ENCODE measurements at places on chromosomes 2 and 18. TPM values are rescaled to one million over a fixed set of nuclear protein-coding genes. Genes with fewer than 3 reads are reported as not detected.

MARCO gene
- not detected for polyA plus RNA-seq

VIL1 gene
- 0.47 TPM for polyA plus RNA-seq

STPG4 gene
- 0.24 TPM for polyA plus RNA-seq

MOGAT1 gene
- polyA plus RNA-seq, result not detected

PAPOLG gene
- 8.9 TPM for polyA plus RNA-seq

BAZ2B gene
- 13.2 TPM for polyA plus RNA-seq

ATOH8 gene
- polyA plus RNA-seq, result not detected

STON1 gene
- polyA plus RNA-seq, result not detected

AMMECR1L gene
- polyA plus RNA-seq, result 4.2 TPM

LCT gene
- not detected for polyA plus RNA-seq

CIAO1 gene
- 92.2 TPM for polyA plus RNA-seq

CIB4 gene
- polyA plus RNA-seq, result not detected

DNA sequence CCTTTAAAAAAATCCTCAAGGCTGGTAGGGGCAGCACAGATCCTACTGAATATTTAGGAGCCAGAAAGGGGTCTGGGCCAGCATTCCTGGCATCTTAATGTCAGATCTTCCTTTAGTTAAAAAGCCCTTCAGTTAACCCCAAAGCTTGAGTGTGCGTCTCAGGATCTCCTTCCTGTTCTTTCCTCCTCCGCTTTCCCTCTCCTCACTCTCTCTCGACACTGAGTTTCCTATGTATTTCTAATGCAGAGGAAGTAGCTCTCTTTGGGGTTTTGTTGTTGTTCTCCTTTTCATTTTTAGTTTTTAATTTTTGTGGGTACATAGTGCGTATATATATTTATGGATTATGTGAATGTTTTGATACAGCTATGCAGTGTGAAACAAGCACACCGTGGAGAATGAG is 109.9 kb upstream of the COPS8 start:
- DNase-seq, result no peak

DNA sequence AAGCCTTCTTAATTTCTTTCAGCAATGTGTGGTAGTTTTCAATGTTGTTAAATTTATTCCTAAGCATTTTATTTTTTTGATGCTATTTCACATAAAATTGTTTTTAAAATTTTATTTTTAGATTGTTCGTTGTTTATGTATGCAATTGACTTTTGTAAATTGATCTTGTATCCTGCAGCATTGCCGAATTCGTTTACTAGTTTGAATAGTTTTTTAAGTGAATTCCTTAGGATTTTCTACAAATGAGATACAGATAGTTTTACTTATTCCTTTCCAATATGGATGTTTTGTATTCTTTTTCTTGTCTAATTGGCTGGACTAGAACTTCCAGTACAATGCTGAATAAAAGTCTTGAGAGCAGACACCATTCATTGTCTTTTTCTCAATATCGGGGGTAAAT is 55.6 kb downstream of the QPCT start:
- DNase-seq, result no peak

GRCh38 chr2:59181347-59181746 is 940.2 kb upstream of the FANCL start:
- DNase-seq, result no peak

- peak; percentile 51 for DNase-seq
These were observed 59.0 kb upstream of the LDLRAD4 start for GRCh38 chr18:13159579-13159978.

DNA sequence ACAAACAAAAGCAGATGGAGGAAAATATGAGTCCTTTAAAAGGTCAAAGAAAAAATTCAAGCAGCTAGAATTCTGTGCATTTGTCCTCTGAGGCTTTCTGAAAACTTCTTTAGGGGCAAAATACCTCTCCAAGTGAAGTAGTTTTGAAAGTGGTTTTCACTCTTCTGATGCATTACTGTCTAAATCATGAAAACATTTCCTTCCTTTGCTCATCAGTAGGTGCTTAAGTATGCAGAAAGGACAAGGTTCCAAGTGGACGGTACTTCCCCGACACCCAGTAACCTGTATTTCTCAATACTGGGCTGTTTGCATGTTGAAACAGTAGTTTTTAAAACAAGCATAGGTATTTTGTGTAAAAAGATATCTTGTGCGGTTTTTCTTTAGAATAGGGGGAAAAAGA is 189.1 kb upstream of the ERBB4 start:
- DNase-seq, result no peak

- no peak for DNase-seq
These were observed 73.1 kb downstream of the EIF2AK3 start for GRCh38 chr2:88554189-88554588.

DNA sequence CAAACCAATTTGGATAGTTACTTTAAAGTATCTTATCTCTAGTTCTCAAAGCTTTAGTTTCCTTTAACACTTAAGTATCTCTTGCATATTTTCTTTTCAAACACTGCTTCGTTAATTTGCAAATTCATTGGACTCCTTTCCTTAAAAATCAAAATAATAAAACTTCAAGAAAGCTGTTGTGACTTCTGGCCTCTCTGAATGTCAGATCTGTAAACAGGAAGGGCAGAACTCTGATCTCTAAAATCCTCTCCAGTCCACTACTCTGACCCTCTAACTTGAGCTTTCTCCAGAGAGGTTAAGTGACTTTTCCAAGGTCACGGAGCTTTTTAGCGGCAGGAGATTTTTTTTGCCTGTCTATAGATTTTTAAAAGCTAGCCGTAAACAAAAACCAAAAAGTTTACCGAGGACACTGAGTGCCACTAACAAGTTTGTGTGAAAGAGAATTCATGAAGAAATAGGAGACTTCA is 155.5 kb downstream of the TGIF1 start:
- no peak for DNase-seq

GRCh38 chr2:11698009-11698922 is 28.3 kb upstream of the NTSR2 start:
- no peak for DNase-seq

- DNase-seq, result no peak
These were observed 133.3 kb downstream of the PTRHD1 start for GRCh38 chr2:24659862-24660261.

DNA sequence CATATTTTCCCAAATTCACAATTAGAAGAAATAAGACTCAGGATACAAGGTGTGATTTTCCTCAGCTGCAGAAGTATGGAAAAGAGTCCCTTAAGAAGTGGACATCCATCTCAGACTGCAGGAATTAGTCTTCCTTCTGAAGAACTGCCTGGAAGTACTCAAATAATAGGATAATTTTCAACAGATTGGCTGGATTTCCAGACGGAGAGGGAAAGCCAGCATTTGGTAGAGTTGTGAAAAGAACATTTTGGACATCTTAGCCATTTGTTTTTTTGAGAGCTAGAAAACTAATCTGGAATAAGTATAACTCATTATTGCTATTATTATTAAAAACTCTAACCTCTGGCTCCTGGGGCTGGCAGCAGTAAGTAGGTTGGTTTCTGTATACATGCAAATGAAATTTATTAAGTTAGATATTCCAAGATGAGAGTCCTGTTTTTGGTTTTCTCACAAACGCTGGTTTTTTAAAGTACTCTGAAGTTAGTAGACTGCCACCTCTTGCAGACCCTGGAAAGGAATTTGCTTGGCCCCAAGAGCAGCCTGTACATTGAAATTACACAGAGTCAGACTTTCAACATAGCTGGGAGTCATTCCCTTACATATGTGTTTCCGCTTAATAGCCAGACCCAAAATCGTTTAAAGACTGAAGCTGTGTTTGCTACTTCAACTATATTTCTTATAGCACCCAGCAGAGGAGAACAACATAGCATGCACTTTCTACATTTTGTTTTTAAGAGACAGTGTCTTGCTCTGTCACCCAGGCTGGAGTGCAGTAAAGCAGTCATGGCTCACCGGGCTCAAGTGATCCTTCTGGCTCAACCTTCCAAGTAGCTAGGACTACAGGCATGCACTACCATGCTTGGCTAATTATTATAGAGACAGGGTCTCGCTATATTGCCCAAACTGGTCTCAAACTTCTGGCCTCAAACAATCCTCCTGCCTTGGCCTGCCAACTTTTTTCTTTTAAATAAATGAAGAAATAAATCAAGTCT is 142.4 kb downstream of the THADA start:
- no peak for DNase-seq

- no peak for DNase-seq
These were observed 34.5 kb upstream of the SIX3 start for GRCh38 chr2:44906972-44907371.

- DNase-seq, result no peak
These were observed 16.3 kb upstream of the RMND5A start for GRCh38 chr2:86703704-86704361.

DNA sequence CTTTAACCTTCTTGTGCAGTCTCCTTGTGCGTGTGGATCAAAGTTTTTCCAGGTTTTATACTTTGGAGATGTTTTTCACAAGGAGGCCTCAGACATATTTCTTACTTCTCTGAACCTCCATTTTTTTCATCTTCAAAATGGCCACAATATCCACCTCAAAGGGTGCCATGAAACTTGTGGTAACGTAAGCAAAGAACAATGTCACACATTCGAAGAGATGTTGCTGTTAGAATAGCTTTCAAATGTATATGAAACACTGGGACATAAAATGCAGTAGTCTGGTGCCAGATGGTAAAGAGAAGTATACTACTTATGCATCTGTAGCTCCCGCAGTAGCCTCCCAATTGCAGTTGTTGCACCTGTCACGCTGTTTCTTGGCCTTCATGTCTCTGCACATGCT is 2.6 kb upstream of the KRCC1 start:
- no peak for DNase-seq

DNA sequence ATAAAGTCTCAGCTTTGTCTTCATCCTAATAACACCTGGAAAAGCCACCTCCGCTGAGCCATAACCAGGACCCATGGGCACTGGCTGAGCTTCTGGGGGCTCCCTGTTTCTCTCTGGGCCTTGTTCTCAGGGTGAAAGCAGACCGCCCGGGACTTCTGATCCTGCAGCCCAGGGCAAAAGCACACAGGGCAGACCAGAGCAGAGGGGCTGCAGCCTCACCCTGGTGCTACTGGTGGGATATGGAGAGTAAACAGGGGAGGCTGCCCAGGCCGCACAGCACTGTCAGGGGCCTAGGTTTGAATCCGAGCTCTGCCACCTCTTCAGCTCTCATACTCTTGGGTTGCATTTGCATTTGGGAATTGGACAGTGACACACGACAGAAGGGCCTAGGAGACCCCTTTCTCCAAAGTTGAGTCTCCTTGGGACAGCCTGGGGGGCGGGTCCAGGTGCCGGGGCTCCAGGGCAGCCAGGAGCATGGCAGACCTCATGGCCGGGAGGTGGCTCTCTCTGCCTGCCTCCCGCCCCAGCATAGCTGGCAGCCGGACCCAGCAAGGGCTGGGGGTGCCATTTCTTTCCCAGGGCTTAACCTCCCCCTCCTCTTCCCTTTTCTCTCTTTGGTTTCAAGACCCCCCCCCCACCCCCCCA is 164.9 kb downstream of the INHBB start:
- DNase-seq, result no peak

Data from immature natural killer cell (primary cell).